ENCODE measurements at places on chromosomes 1 and 21.

- DNase-seq: no peak
Measured at GRCh38 chr21:42091899-42092508, 20.9 kb downstream of the UMODL1 start.

DNA sequence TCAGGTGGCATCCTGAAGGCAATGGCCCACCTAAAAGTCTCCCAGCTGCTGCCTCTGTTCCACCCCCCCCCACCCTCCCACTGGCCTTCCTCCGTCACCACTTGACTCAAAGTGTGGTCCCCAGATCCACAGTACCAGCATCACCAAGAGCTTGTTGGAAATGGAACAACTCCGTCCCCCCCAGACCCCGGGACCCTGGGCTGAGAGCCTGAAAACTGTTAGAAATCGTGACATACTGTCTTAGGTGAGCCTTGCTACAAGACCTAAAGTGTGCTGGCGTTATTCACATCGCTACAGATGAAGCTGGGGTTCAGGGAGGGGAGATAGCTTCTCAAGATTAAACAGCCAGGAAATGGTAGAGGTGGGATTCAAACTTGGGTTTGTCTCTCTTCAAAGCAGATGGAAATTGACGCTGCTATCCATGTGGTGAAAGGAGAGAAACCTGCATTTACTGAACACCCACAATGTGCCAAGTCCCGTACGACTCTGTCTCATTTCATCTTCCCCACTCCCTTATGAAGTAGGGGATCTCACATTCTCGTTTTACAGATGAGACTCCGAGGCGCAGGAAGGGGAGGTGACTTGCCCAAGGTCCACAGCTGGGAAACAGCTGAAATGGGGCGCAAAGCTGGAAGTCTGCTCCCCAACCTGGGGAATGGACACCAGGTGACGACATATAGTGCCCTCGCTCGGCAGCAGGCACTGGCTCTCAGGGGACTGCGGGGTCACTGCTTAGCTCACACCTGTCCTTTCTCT is 52.8 kb upstream of the IFFO2 start:
- no peak for DNase-seq

DNA sequence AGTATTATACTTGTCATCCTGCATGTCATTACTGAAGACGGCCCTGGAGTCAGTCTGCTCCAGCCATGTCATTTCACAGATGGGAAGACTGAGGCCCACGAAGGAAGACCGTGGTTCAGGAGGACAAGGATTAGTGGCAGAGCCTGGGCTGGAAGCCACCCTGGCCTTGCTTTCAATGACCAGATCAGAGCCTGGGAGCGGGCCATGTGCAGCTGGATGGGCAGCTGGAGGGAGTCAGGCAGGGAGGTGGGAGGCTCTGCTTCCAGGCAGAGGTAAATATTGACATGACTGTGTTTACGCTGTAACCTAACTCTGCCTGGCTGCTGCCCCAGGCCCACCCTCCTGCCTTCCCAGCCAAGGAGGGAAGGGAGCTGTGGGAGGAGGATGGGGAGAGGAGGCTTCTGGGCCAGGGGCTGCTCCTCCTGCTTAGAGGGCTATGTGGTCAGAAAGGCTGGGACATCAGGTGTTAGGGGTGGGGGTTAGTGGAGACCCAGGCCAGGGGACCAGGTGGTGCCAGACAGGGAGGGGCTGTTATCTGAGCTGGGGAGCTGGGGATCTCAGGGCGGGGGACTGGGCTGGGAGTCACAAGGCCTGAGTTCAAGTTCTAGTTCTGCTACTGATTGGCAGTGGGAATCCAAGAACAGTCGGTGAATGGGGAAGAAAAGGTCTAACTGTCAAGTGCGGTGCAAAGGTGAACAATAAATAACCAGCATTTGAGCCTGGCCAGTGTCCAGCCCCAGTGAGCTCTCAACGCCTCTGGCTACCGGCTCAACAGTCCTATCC is 48.5 kb upstream of the ECE1 start:
- DNase-seq: peak; percentile 88

- DNase-seq: peak; percentile 83
Measured at GRCh38 chr1:21255284-21255942, 34.9 kb downstream of the ECE1 start.
